ENCODE measurements at places on chromosomes 5 and 9.

DNA sequence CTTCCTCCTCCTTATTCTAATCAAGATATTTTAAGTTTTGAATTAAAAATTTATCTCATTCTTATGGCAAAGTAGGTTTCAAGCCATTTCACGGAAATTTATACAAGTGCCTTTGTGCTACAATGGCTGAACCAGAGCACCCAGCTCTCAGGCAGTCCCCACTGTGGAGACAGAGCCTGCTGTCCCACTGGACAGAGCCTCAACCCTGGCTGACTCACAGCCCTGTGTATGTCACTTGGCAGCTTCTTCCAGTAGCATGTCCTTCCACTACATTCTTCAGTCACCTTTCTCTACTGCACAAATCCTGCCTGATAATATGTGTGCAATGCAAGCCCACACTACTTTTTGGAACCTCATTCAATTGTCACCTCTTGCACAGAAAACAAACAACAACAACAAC lies 253.1 kb downstream of the PDE4D start:
- peak; percentile 92 for ATAC-seq

- no peak for ATAC-seq
These were observed 53.0 kb upstream of the ALDH1B1 start for GRCh38 chr9:38339496-38339895.

DNA sequence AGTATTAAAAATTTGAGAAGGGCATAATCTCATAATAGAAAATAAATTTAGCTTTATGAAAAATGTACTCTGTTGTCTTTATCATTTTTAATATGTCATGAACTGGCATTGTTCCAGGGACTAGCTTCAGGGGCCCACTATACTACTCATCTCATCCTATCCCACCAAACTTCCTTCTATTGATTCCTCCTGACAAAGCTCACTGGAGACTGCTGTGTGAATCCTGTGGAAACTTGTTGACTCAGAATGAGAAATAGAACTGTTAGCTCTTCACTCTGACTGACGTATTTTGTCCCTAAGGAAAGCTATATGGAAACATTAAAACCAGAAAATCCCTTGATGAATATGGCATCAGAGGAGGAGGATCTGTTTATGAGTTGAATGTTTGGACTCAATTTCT lies 29.8 kb upstream of the BNIP1 start:
- no peak for ATAC-seq

GRCh38 chr9:120895951-120896350 lies 19.0 kb upstream of the PHF19 start:
- ATAC-seq: no peak

GRCh38 chr5:36459176-36460135 lies 146.9 kb upstream of the SLC1A3 start:
- no peak for ATAC-seq

Measured in SK-N-SH treated with all-trans-retinoic acid at 6 μM for 48 hours (cell line).